ENCODE measurements at places on chromosomes 16 and 17.

GRCh38 chr17:48908853-48909394, 717 bp downstream of the UBE2Z start:
- peak; percentile 67 for DNase-seq

DNA sequence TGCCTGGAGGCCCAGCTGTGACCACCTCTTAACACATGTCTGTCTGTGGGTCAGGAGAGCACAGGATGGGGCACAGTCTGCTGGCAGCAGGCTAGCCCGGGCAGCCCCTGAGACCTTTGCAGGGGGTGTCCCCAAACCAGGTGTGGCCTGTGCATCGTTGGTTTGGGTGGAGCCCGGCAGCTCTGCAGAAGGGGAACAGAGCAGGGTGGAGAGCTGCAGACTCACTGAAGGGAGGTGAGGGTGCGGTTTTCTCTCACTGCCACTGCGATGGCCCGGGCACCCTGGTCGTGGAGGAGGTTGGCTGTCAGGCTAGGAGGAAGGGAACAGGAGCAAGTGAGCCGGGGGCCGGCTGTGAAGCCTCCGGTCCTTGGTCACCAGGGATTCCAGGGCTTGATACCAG, 28.8 kb downstream of the NLRC3 start:
- DNase-seq = no peak

- DNase-seq = no peak
Measured at GRCh38 chr17:46978489-46979146, 435 bp downstream of the RPRML start.

DNA sequence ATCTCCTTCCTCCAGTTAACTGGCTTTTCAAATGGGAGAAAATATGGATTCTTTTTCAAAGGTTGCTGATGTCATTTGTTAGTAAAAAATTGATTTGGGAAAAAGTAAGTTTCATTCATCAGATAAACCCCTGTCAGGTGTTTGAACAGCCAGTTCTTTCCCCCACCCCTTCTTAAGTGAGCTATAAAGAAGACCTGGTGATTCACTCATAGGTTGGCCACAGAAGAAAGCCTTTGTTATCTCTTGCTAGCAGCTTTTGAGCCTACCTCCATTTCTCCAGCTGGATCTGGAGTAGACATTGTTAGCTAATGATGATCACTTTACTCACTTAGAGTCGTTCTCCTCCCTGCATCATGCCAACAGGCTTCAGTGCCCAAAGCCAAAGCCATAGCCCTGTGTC, 63.0 kb downstream of the NLK start:
- no peak for DNase-seq

DNA sequence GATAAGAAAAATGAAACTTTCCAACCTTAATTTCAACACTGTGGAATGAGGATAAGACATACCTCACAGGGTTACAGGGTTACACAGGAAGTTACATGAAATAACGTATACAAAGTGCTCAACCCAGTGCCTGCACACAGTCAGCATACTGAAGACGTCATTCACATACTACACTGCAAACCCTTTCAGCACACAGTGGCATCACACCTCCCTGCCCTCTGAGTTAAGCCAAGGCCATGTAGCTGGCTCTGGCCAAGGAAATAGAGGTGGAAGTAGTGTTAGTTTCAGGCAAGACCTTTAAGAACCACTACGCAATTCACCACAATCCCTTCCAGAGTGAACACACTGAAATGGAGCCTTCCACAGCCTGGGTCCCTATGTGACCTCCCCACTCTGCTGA, 46.6 kb upstream of the GSG1L start:
- DNase-seq = no peak

DNA sequence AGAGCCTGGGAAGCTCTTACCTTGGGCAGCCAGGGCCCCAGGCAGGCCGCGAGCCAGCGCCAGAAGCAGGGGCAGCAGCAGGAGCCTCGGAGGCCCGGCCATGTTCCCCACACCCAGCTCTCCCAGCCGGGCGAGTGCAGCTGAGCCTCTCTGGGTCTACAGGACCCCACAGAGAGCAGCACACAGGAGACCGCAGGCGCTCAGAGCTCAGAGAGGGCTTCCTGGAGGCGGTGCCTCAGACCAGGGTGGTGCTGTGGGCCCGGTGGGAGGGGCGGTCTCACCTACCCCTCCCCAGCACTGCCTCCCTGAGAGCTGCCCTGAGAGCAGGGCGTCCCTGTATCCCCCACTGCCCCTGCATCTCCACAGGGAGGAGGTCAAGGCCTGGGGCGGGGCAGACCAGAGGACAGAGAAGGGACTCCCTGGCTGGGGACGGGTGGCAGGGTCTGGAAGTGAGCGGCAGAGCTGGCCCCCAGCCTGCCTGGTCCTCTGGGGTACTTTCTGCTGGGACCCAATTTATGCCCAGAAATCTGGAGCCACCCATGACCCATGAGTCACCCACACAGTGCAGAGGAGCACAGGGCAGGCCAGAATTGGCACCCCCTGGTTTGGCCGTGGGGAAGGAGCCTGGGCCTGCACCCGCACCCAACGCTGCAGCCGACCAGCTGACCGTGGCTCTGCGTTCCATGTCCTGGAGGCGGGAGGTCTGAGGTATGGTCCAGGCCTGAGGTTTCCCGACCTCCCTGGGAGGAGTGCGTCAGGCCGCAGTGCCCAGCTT, at the start of gene CD7:
TSS of gene CD7 (minus strand) at position 215 of the 775 bp plus-strand sequence. CDS start at position 102, 113 bp downstream.
- peak; percentile 51 for DNase-seq

DNA sequence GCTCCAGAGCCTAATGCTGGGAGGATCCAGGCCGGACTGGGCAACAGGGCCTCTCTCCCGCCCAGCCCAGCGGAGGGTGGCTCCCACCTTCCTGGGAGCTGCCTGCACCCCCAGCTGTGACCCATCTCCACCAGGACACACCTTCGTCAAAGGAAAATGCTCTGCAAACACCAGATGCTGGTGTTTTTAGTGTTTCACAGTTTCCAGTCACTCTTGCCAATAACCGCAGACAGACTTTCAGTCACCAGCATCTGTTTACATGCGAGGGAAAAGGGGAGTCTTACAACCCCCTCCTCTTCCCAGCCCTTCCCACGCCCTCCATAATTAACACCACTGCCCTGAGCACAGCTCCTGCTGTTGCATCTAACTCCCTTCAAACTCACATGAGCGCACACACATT, 25.3 kb downstream of the KLHDC4 start:
- DNase-seq = no peak

DNA sequence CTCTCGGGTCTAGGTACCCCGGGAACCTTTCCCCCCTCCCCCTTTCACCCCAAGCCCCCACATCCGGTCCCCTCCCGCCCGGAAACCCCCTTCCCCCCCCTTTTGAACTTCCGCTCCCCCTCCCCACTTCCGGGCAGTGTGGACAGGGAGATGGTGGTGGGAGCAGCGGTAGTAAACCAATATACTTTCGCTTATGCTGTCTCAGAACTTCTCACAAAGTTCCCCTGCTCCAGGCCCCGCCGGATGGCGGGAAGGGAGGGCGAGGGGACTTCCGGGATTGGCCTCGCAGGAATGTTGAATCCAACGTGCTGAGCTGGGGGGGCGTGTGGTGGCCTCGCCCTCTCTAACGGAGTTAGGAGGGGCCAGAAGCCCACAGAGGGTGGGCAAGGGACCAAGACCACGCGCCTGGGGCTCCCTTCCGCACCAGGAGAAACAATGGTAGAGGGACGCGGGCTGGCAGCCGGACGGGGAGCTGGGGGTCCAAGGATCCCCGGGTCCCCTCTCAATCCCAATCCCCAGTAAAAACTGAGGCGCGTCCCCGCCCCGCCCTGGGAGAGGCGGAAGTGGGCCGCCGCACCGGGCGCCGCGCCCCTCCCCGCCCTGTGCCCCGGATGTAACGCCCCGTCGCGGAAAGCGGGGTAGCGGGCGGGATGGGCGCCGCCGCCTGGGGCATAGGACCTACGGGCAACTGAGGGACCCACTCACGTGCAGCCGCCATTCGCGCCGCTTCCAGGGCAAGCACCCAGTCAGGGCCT, 742 bp downstream of the PFN1 start:
- peak; percentile 65 for DNase-seq

DNA sequence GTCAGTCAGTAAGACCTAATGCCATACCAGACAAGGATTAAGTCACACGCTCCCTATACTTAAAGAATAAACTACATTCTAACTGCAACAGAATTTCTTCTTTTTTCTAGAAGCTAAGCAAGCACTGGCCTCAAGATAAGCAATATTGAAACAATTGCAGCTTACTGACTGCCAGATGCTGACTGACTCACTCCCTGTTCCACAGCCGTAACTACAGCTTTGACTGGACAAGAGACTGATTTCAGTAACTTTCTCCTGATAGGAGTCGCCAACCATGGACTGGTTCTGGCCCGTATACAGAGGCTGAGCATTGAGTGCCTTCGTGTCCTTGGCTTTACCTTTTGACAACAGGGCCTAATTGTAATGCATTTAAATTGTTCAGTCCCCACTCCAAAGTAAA, 67.9 kb downstream of the TRIM37 start:
- DNase-seq = no peak

DNA sequence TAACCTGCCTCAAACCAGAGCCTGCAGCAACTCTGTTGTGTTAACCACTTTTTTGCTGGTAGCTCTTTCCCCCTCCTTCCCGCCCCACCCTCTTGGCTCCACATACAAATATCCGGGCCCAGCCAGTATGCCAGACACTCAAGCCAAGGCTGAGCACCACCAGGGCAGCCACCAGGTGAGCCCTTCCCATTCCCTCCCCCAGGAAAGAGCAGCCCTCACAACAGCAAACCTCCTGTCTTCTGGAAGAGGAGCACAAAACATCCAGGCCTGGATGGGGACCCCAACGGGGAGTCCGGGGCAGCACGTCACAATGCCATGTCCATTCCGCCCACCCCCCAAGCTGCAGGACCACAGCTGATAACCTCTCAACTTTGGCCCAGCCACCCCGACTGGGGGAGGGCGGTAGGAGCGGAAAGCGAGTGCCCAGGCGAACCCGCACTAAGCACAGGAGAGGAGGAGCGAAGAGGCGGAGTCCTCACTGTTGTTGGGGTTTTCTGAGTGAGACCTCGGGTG, 757 bp downstream of the ORMDL3 start:
- peak; percentile 40 for DNase-seq

- DNase-seq = no peak
Measured at GRCh38 chr17:56152874-56153602, at the start of gene ANKFN1. ANKFN1 (plus strand) TSS chr17:56153475; CDS start chr17:56212668, 59,193 bp downstream.

DNA sequence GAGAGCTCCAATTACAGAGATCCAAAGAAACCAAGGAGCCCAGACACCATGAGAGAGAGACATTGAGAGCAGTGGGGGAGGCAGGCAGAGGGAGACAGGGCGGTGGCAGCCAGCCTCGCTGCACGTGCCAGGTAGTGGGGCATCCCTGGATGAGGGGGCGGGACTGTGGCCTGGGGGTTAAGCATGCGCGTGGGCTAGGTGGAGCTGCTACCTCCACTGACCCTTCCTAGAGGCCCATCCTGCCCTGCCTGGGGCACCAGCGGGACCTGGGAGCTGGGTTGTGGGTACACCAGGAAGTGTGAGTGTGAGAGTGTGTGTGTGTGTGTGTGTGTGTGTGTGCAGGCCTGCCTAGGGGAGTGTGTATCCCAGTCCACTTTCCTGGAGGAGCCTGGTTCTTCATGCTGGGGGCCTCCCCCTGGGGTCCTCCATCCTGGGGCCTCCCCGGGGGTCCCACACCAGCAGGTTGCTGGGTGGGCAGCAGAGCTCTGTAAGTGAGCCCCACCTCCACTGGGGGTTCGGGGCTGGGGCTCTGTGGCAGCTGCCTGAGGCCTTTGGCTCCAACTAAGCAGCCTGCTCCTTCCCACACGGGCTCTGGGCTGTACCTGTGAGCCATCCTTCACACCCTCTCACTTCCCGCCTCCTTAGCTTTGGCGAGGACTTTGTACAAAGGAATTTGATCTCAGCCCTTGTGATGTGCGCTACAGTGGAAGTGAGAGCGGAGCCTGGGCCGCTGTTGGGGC, 127.4 kb downstream of the IRF8 start:
- DNase-seq = no peak

- no peak for DNase-seq
Measured at GRCh38 chr17:56973520-56973919, 4.4 kb upstream of the SCPEP1 start.

DNA sequence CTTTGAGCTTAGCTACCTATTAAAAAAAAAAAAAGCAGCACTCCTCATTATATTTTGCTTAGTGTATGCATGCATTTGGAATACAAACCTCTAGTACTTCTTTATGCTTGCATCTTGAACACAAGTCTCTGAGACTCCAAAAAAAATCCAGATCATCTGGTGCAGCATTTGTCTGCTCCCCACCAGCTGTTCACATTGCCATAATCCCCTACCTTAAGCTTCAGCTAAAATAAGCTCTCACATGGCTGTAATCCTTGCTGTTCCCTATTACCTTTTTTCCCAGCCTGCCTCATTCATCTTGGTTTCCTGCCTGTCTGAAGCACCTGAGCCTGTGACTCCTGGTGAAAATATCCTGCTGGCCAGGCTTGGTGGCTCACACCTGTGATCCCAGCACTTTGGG, 7.5 kb upstream of the NFATC2IP start:
- no peak for DNase-seq

GRCh38 chr16:64287655-64288528, 834.0 kb downstream of the CDH11 start:
- DNase-seq = no peak

DNA sequence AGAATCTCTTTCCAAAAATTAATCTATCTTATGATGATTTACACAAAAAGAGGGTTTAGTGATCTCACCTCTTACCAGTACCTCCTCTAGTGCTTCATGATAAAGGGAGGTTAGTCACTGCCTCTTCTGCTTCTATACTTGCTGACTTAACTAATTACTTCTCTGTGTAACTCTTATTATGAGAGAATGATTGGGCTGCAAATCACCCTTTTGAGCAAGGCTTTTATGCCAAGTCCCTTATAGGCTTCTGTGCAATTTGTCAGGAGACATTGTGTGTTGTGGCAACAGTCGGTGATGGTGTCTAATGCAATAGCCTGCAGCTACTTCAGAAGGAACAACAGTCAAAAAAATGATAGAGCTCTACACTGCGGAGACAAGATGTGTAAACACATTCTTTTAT, 1568.1 kb upstream of the GOT2 start:
- DNase-seq = no peak

GRCh38 chr16:57289391-57290257, 5.2 kb upstream of the PLLP start:
- no peak for DNase-seq

- no peak for DNase-seq
Measured at GRCh38 chr16:85029981-85030401, 2.4 kb downstream of the KIAA0513 start.

DNA sequence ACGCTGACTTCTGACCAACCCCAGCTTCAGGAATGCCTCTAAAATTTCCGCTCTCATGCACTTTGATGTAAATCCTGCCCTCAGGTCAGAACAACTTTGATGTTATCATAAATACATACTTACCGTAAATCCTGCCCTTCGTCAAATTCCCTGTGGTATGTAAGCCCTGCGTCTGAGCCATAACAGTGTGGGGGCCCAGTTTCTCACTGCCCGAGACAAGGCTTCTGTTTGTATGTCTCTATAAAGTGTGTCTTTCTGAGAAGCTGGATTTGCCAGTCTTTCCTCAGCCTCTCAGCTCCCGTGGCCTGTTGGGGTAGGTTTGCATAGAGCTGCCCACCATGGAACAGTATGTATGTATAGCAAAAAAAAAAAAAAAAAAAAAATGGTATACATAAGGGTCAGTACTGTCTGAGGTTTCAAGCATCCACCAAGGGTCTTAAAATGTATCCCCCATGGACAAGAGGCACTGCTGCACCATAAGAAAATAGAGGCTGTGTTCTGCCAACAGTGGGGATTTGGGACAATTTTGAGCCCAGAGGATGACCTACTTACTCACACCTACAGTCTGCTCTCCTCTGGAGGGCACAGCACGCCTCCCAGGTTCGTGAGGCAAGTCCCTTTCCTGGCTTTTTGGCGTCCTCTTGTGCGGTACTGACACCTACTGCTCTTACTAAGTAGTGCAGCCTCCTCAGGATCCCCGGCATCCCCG, 17.5 kb downstream of the PRMT7 start:
- peak; percentile 62 for DNase-seq

GRCh38 chr16:75862098-75862386, 135.8 kb upstream of the CPHXL start:
- no peak for DNase-seq

GRCh38 chr16:21603928-21604327, 4.6 kb downstream of the METTL9 start:
- no peak for DNase-seq
